Umbilical cord (tissue), 2 donors: ENCODE measurements at places on chromosomes 4 and X.
A peak's percentile ranks its signal among the peaks of the same experiment; 100 is the strongest.

DNA sequence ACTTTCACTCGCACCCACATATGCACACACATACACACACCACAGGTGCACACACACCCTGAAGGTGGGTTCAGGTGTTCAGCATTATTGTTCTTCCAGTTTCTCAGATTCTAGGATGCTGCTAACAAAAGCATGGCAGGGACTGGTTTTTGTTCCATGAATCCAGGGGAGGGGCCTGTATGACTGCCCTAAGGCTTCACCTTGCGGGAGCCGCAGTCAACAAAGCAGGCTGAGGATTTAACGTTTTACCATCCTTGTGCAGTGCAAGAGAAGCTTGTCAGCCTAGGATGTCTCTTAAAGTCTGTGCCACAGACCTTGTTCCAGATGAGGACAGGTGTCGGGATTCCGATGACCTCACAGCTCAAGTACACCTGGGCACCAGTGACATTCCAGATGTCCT is 61.8 kb downstream of the POLR2B start:
- DNase-seq = no peak

- DNase-seq = no peak
Observed at GRCh38 chr4:42555828-42556227, 101.1 kb downstream of the ATP8A1 start.

DNA sequence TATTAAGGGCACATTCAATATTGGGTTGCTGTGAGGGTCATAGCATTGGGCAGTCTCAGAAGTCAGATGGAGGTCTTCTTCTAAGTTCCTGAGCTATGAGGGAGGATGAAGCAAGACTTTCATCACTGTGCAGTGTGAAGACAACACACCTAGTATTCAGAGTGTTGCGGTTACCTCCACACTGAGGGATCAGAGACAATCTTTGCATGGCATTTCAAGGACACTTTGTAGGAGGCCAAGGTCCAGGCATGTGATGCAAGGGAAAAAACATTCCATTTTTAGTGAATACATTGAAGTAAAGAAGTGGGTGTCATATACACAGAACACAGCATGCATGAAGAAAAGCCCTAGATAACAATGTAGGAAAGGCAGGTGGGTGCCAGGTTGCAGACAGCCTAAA is 481.2 kb upstream of the DIPK2B start:
- no peak for DNase-seq

- peak; percentile 78 for DNase-seq
Observed at GRCh38 chr4:110850461-110851442, 227.9 kb upstream of the PITX2 start.
